ENCODE measurements at places on chromosomes 6 and 20.

- no peak for DNase-seq
Measured at GRCh38 chr6:5838656-5839396, 167.9 kb downstream of the NRN1 start.

DNA sequence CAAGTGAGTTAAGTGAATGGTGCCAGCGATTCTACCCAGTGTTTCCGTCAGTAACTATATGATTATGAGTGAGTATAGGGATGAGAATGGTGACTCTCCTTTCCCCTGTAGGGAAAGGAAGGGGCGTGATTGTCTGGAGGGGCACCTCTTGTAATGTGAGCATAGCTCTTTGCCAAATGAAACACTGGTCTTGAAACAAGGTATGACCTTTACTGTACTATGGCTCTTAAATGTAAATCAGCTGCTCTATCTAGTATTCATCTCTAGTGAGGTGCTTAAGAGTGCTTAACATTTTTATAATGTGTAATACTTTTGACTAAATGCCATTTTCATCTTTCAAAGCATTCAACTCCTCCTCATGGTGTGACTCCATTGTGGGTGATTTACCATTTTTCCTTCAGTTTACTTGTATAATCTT lies 11.0 kb downstream of the PANK2 start:
- DNase-seq: no peak

DNA sequence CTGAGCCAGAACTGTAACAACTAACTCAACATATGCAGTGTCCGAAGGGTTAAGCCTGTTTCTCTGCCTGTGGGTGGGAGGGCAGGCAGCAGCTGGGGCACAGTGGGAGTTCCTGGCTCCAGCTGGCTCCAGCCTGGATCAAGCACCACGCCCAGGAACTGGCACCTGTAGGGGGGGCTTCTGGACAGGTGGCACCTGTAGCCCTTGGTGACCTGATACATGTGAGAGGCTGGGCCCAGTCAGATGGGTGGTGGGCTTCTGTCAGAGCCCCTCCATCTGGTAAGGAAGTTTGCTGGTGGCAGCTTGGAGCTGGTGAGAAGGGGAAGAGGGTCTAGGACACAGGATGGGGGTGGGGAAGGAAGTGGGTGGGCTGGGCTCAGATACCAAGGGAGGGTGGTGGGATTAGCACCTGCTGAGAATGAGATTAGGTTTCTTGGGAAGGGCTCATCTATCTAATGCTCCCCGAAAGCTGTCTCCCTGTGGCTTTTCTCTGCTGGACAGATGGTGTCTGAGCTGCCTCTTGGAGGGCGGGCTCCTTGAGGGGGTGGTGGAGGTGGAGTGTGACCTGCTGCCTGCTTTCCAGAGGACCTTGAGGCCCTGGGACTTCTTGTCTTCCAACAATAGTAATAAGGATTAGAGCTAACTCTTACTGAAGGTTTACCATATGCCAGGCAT lies 28.5 kb downstream of the BCL2L1 start:
- no peak for DNase-seq

GRCh38 chr6:3696525-3697088 lies 54.9 kb downstream of the PXDC1 start:
- no peak for DNase-seq

DNA sequence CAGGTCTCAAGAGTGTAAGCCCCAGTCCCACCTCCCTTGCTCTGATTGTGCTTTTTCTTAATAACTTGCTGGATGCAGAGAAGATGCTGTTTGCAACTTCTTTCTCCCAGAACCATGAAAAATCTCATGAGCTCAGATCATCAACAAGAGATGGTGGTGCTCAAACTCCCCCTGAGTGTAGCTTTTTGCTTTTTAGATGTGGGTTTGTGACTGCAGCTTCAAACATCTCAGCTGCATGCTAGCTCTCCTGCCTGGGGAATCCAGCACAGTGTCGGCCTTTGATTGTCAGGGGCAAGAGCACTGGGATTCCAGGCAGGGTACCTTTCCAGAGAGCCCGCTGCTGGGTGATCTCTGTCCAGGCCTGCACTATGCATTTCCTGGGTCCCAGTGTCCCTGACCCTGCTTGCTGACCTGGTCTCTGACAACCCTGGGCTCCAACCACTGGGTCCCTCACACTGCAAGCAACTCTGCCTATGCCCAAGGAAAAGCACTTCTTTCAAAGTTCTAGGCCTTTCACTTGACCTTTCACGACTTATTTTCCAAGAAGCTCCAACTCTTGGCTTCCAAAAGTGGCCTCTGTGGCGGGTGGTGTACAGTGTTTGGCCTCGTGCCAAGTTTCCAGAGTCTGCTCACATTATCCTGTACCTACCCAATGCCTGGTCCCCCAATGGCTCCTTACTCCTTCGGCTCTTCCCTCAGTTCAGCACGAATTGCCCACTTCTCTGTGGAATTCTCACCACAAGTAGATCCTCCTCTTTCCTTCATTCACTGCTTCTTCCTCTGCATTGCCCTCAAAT lies 69.7 kb upstream of the LY86 start:
- no peak for DNase-seq

GRCh38 chr6:84057908-84058307 lies 24.3 kb downstream of the MRAP2 start:
- DNase-seq: no peak

DNA sequence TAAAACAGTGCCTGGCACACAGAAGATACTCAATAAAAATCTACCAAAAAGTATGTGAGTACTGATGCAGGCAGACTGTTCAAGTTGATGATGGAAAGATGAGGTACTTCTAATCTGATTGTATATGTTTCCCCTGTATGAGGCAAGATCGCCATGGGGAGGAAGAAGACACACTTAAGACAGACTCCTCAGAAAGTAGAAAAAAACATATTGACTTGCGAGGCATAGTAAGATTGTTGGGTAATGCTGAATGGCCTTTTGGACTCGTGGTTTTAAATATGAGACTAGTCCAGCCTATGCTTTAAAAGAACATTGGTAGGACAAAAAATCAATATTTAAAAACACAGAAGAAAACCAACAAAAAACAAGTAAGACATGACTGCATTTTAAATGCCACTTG lies 72.6 kb downstream of the SHPRH start:
- no peak for DNase-seq

DNA sequence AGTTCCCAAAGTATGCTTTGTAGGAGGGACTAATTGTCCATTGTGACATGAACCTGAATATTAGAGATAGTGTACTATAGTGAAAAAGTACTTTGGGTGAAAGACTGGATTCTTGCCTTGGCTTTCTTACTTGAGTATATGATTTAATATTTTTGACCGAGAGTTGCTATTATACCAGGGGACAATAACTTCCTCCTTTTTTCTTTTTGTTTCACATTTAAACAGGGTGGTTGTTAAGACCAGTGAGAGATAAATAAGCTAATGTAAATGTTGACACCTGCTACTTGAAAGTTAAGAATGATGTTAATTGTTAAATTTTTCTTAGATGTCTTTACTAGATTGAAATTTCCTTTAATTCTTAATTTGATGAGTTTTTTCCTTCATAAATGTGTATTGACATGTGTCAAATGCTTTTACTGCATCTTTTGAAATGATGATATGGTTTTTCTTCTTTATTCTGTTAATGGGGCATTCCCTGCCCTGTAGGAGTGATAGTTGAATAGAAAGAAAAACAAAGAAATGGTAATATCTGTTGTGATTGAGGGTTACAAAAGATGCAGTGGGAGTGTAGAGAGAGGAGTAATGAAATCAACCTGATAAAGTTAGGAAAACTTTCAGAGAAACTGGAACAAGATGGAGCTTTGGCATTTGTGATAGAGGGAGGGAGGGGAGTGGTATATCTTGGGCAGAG lies 48.4 kb downstream of the ZFAND3 start:
- DNase-seq: no peak

DNA sequence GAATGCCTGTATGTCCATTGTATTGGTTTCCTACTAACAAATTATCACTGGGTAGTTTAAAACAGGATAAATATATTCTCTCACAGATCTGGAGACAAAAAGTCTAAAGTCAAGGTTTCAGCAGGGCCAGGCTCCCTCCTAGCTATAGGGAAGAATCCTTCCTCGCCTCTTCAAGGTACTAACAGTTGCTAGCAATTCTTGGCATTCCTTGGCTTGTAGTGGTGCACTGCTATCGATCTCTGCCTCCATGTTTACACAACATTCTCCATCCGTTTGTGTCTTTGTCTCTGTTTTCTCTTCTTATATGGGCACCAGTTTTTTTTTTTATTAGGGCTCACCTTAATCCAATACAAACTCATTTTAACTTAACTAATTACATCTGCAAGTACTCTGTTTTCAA lies 48.9 kb downstream of the OR2B6 start:
- no peak for DNase-seq

GRCh38 chr20:4726710-4727397 lies 5.1 kb downstream of the PRND start:
- DNase-seq: no peak

DNA sequence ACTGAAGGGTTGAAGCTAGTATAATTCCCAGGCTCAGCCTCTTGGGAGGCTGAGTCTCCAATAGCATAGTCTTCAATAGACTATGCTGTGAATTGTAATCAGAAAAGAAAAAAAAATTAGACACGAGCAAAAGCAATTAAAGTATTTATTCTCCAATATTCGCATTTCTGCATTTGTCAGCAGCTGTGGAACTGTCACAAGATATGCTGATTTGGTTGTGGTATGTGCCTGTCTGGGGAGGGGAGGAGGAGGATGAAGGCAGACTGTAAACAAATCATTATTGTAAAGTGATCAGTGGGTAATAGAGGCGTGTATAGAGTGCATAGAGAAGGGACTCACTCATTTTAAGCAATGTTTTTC lies 10.1 kb upstream of the BICRAL start:
- no peak for DNase-seq

DNA sequence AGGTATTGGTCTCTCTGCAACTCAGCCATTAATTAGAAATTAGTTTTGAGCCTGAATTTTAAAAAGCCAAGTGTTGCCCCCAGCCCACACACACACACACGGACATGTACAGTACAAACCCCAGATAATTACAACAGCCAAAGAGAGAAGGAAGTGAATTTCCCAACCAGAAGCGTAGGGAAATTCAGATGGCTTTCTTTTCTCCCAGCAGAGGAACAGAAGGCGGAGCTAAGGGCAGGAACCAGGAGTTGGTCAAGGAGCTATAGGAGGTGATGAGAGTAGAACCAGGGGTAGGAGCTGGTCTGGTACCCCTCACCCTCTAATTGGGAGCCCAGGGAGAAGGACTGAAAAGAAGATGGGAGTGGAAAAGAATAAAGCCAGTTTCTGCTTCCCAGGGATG lies 3.9 kb upstream of the ZBTB9 start:
- no peak for DNase-seq

DNA sequence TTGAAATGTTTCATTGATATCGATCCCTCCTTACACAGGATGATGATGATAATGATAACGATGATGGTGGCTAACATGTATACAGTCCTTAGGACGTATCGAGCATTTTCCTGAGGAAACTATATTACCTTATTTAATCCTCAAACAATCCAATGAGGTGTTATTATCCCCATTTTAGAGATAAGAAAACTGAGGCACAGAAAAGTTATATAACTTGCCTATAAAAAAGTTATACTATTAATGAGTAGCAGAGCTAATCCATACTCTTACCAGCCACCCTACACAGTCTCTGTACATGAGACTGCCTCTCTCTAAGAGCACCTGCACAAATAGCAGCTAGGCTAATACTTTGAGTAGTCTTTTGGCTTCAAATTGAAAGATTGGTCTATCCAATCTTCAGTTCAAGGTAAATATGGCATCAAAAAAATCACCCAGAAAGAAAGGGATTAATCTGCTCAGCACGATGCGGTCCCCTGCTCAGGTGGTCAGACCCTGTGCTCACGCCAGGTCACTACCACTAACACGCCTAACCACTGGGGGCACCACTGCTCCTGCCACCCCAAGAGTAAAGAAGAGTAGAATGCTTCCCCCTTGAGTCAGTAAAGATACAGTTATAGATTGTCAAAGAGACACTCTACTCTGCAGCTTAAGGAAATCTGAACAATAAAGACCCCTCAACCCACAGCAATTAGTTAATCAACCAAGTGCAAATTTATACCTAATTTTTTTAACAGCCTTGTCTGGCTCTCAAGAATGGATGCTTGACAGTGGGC lies 15.0 kb downstream of the GABBR1 start:
- no peak for DNase-seq

- no peak for DNase-seq
Measured at GRCh38 chr6:41228616-41229015, 467 bp downstream of the TREML4 start.

DNA sequence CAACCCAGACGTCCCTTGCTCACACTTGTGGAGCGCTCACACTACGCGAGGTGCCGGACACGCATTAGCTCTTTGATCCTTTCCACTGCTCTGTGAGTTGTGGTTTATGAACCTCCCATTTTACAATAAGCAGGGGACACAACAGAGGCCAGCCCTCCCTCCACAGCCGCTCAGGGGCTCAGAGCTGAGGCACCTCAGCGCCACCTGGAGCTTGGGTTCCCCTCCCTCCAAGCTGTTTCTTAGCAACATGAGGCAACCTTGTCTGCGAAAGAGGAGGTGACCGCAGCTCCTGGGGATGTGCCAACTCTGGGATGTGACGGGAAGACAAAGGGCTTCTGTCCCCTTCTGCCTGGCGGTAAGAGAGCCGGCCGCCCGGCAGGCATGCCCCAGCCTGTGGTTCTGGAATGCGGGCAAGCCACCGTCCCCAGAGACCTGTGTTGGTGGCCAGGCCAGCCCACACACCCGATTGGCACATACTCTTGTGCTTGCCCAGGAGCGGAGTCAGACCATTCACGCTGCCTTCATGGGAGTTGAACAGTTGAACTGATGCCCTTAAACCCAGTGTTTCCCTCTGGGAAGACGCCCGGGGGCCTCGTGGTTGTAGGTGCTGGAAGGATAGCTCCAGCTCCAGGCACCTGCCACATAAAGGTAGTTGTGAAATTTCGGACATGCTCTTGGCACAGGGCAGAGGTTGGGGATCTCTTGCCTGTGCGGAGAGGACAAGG lies 44.5 kb downstream of the RBM38 start:
- DNase-seq: no peak

GRCh38 chr20:35517125-35517524 lies 12.3 kb downstream of the C20orf173 start:
- DNase-seq: no peak

DNA sequence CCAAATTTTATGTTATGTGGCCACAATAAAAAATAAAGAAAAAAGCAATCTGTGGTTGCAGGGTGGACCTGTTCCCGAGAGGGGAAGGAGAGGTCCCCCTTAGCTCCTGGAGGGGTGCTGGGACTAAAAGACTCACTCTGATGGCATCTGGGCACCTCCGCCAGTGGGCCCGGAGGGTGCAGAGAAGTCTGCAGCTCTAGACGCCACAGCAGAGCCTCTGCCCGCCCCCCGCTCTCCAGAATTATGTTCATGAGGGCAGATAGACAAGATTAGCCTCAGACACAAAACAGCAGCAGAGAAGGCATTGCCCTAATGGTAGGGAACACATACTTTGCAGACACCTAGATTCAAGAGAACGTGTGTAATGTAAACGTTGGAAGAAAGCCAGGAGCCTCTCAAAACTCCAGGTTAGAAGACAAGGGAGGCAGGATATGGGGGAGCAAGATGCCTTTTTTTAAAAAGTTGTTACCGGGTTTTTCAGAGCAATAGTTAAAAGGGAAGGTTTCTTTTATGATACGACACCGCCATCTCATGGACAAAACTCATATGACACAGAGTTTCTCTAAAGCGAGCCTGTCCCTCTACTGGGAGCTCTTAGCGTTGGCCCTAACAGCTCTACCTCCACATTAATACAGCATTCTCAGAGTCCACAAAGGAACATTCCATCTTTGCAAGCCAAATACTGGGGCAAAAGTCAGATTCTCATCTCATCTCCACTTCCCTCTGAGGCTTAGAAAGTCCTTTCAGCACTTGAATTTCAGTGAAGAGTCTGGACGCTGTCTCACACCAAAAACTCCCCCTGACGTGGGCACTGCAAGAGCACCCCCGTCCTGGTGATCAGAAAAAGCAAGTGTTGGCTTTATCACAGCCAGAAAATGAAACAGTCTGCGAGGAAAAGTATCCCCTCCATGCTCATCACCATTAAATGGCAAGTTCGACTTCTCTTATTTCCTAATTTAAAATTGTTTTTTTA lies 47.2 kb downstream of the FOXF2 start:
- DNase-seq: no peak

Data from activated CD8-positive, alpha-beta memory T cell treated with anti-CD3 and anti-CD28 coated beads for 48 hours (primary cell).